ENCODE measurements at places on chromosomes 5 and 9.

- DNase-seq = no peak
These were observed 1106.7 kb downstream of the DTWD2 start for GRCh38 chr5:117881426-117882230.

DNA sequence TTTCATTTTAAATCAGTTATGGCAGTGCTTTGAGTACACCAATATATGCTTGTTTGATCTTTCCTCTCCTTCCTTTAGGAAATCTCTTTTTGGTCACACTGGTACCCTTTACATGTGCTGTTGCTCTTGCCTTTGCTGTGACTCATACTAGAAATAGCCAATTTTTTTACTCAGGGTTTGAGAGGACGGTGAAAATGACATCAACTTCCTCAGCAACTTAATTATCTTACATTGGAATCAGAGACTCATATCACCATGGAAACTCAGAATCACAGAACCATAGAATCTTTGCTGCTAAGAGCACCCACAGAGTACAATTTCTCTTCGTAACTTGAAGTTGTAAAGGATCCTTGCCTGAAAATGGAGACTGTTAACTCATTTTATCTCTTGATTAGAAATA is 13.8 kb upstream of the ZNF300 start:
- no peak for DNase-seq

GRCh38 chr5:134127376-134127861 is 12.9 kb downstream of the TCF7 start:
- no peak for DNase-seq

DNA sequence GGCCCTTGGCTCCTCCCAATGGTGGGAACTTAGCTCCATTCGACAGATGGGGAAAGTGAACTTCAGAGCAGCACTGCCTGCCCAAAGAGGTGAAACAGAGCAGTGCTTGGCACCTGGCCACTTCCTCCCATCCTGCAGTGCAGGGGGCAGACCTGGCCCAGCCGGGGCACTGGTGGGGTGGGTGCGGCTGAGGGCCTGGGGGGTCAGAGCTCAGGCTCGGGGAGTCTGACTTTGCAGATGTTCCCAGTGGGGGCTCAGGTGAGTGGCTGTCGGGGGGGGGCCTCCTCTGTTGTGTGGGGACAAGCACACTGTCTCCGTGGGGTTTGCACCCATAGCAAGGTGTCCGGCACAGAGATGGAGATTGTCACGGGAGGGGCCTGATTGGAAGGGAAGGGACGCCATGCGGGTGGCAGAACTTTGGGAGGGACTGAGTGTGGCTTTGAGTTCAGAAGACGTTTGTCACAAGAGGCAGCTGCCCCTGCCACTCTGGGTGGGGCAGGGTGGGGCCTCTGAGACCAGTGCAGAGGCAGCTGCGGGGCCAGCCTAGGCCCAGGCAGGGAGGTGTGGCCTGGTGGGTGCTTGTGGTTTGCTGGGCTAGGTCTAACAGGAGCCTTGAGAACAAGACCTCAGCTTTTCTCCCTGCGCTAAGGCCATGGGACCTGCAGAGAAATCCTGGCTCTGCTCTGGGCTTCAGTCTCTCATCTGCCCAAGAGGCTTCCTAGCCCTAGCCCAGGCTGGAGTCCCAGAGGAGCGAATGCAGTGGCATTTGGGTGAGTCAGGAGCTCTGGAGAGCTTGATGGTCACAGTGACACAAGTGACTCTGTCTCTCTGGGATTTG is 2.5 kb downstream of the MYMK start:
- no peak for DNase-seq

GRCh38 chr5:114412510-114413171 is 50.8 kb downstream of the KCNN2 start:
- no peak for DNase-seq
